ENCODE measurements at places on chromosomes 1 and 21.

GRCh38 chr1:38134294-38134755 lies 87.7 kb upstream of the POU3F1 start:
- DNase-seq = no peak

GRCh38 chr1:5836776-5837440 lies 155.3 kb downstream of the NPHP4 start:
- no peak for DNase-seq

GRCh38 chr1:55839626-55840025 lies 624.5 kb upstream of the USP24 start:
- no peak for DNase-seq

DNA sequence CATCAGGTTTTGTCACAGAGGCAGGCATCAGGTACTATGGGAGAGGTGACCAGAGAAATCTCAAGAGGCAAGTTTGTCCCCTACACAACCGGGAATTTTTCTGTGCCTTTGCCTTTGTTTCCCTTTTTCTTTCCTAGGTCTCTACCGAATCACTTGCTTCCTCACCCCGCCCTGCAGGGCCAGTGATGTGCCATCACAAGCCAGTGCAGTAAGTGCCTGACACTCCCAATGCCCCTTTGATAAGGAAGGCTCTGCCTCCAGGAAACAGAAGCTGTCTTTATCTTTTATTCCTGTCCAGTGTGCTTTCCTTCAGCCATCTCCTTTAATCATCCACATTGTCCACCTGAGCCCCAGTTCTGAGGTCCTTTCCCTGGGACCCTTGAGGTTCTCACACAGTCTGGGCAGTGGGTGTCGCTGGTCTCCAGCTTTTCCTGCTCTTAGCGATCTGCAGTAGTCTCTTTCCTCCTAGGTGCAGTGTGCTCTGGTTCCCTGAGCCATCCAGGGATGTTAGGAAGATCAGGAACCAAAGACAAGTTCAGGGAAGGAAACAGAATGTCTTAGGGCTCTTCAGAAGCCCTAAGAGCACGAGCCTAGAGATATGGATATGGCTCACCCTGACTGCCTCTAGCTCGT lies 36.6 kb downstream of the GJA5 start:
- DNase-seq = no peak

DNA sequence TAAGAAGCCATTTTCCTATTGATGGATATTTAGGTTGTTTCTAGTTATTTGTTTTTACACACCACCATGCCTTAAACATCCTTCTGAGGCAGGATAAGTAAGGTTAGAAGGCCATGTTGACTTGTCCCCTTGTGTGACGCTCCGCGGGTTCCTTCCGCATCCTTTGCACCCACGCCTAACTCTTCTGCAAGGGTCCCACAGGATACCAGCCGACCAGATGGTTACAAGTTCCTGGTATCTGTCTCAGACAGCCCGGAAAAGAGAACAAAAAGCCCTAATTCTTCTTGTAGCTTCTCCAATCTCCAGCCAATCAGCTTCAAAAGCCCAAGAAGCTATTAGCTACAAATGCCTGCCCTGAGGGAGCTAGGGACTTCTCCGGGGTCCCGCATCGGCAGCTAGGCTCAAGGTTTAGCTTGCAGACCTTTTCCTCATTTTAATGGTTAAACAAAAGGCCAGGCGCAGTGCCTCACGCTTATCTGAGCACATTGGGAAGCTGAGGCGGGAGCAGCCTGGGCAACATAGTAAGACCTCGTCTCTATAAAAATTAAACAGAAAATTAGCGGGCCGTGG lies 4.9 kb upstream of the OTUD3 start:
- DNase-seq = no peak
